Thymus (tissue), 14 donors: ENCODE measurements at places on chromosomes 6 and 20. TPM values are rescaled to one million over a fixed set of nuclear protein-coding genes. Genes with fewer than 3 reads are reported as not detected.

- DNase-seq, result no peak
Measured at GRCh38 chr6:57303931-57304681, 13.3 kb upstream of the PRIM2 start.

DNA sequence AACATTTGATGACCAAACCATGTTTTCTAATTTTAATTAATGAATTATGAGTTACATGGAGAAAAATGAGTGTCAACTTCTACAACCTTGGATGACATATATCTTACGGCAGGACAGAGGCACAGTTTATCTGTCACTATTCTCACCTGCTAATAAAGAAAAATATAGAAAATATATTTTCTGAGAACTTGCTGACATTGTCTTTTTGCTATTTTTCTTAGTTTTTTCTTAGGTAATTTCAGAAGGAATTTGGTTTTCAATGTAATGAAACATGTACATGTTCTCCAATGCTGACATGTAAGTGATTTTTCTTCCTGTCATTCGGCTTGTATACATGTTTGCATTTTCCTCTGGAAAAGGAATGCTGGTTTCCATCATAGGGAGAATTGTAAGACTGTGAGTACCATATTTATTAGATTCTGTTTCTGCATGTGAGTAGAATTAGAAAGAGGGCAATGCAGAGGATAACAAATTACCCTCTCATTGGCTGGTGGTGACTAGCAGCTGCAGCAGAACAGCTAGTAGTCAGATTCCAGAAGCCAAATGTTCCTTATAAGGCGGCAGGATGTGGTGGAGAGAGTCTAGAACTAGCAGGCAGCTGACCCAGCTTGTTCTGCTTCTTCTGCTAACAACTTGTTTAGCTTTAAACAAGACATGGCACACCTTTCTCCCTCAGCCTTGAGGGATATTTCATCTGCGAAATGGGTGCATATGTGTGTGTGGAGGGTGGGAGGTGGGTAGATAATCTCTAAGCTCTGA is 132.8 kb upstream of the SPACA1 start:
- peak; percentile 39 for DNase-seq

Gene GGTLC1
- polyA plus RNA-seq, result not detected

GRCh38 chr6:9257215-9257614 is 821.9 kb upstream of the SLC35B3 start:
- no peak for DNase-seq

DNA sequence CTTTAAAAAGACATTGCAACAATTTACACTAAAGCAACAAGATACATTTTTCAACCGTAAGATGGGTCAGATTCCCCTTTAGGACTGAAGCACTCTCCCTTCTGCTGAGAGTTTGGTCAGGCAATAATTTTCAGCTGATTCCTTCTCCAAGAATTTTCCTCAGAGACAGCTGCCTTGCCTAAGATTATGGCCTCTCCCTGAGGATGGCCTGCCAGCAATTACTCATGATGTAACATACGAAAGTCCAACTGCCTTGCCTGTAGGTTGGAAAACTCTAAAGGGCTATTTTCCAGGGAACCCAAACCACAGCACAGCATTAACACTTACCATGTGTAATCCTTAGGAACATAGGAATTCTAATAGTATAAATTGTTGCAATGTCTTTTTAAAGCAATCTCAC is 229.1 kb upstream of the FLRT3 start:
- no peak for DNase-seq

Gene GRM1
- 0.05 TPM for polyA plus RNA-seq
